NCI-H1092 treated with DMSO at 0.1 percent for 48 hours (cell line): ENCODE measurements at places on chromosomes 7 and 10.

GRCh38 chr7:158784270-158784669 lies 45.0 kb downstream of the ESYT2 start:
- DNase-seq: no peak

DNA sequence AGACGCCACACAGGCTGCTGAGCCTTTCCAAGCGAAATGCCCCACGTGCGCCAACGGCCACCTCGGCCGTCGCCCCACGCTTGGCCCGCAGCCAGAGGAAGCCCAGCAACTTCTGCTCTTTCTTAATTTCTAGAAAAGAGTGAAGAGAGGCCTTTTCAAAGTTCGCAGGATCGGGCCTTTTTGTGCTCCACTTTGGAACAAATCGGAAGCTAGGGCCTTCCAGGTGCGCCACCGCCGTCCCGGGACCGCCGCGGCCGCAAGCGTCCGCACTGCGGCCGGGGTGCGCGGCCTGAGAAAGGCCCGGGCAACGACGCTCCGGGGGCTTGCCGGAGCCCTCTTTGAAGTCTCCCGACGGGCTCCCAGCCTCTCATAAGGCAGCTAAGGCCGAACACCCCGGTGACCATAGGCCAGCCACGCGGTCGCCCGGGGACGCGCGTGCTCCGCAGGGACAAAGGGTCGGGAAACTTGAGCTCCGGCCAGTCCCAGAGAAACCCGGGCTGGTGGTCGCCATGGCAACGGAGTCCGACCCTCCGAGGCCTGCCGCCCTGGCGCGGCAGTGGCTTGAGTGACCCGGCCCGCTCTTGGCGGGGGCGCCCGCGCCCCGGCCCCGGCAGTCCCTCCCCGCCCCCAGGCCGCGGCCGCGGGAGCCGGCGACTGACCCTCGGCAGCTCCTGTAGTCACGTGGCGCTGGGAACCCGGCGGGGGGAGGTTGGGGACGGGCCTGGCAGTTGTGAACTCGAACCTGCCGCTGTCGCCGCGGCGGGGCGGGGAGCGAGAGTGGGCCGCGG lies at the start of gene REPIN1:
TSS of gene REPIN1 (plus strand) at position 727 of the 788 bp plus-strand sequence. CDS start 890 bp downstream, outside the sequence.
- DNase-seq: peak; percentile 92

GRCh38 chr10:131187926-131188325 lies 123.6 kb downstream of the TCERG1L start:
- DNase-seq: no peak

- no peak for DNase-seq
Observed at GRCh38 chr10:10526846-10527245, 490.8 kb upstream of the CELF2 start.

DNA sequence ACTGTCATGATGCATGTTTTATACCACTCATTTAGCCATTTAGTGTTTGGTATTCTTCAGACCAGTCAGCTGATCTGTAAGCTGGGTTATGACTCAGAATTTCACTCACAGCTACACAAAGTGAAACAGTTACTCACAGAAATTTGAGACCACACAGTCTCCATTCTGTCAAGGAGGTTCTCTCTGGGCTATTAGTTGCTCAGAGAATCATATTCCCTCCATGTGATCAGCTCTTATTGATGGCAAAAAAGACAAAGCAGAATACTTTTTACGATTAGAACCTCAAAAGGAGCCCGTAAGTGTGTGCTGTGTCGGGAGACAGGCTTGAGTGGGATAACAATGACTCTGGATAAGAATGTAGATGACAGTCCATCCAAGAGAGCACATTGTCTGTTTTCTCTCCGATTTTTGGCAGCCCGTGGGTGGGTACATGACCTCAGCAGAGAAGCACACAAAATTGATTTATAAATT lies 277.6 kb upstream of the SORCS1 start:
- DNase-seq: no peak

DNA sequence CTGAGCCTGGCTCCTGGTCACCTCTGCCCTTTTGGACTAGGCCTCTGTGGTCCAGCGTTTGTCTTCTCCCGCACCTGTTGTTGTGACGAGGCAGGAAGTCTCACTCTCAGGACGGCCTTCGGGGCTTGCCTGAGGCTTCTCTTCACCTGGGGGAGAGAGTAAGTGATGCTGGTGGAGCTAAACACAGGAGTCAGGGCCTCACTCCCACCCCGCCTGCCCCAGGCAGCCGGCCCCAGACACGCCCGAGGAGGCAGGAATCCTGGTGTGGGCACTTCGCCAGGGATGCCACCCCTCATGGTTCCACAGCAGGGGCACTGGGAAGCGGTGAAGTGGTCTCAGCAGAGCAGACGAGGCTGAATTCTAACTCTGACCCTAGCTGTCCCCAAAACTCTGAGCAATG lies 42.4 kb downstream of the IL2RA start:
- no peak for DNase-seq

GRCh38 chr7:127251465-127252376 lies 1.0 kb downstream of the GRM8 start:
- DNase-seq: peak; percentile 55

GRCh38 chr10:60192946-60193345 lies 196.7 kb downstream of the ANK3 start:
- DNase-seq: no peak

GRCh38 chr7:150959081-150959480 lies 19.0 kb downstream of the KCNH2 start:
- no peak for DNase-seq

DNA sequence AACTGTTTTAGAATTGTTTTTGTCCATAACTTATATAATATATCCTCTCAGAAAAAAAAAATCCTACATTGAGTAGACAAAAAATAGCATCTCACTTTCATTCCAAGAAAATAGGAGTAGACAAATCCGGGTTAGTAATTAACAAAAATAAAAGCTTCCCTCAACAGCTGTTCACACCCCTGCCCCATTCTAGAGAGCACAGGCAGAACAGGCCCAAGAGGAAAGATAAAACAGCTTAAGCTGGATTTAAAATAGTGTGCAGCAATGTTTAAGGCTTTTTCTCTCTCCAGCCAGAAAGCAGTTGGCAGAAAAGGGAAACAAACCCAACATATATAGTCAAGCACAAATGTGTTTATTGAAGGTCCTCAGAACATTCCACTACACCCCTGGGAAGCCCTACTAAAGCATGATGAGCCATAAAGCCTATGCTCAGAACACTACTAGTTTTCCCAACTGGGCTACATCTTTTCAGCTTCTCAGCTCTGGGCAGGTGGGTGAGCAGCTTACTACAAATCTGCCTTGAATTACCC lies 189.9 kb downstream of the MTERF1 start:
- DNase-seq: no peak

- DNase-seq: no peak
Observed at GRCh38 chr10:51162002-51162401, 87.7 kb downstream of the PRKG1 start.

GRCh38 chr7:938546-939185 lies 15.8 kb downstream of the ADAP1 start:
- no peak for DNase-seq

DNA sequence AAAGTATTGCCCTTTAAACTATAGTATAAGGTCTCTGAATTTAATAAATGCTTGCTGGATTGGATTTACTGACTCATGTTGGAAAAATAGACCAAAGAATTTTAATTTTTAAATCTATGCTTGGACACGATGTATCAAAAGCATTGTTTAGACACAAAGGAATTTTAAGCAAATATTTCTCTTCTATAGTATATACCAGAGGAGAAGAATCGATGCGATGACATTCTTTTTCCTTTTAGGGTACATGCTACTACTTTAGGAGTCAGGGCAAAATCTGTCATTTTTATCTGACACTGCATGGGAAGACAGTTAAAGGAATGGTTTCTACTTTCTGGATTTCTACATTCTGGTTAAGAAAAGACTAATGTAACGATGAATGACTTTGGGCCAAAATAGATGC lies 339.9 kb downstream of the BMPER start:
- DNase-seq: no peak

- no peak for DNase-seq
Observed at GRCh38 chr7:69187824-69188333, 410.4 kb upstream of the AUTS2 start.

DNA sequence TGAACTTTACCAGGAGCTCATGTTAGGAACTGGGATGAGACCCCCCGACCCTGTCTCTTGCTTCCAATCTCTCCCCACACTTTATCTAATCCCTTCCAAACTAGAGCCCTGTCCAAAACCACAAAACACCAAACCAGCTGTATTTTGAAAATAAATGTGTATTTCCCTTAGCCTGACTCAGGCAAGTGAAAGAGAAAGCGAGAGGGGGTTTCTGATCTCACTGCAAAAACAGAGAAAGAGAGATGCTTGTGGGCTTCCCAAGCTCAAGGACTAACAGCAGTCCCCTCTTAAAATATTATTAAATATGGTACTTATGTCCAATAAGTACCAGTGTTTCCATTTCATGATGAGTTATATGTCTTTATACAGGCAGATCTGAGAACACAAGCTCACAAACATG lies 122.0 kb downstream of the AGMO start:
- DNase-seq: no peak

GRCh38 chr7:130400120-130400572 lies 19.9 kb downstream of the CPA1 start:
- no peak for DNase-seq

DNA sequence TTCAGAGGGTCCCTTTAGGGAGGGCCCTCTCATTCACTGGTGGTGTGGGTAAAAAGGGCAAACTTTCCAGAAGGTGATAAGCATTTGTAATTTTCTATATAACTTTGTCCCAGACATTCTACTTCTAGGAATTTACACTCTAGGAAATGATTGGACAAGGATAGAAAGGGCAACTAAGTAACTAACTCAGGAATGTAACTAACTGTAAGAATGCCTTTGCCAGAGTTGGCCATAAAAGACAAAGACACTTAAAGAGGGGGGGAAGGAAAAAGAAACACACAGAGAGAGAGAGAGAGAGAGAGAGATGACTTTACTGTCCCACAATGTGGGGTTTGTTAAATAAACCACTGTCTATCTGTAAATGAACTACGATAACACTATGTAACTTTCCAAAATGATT lies 38.5 kb upstream of the ITPRID1 start:
- DNase-seq: no peak

DNA sequence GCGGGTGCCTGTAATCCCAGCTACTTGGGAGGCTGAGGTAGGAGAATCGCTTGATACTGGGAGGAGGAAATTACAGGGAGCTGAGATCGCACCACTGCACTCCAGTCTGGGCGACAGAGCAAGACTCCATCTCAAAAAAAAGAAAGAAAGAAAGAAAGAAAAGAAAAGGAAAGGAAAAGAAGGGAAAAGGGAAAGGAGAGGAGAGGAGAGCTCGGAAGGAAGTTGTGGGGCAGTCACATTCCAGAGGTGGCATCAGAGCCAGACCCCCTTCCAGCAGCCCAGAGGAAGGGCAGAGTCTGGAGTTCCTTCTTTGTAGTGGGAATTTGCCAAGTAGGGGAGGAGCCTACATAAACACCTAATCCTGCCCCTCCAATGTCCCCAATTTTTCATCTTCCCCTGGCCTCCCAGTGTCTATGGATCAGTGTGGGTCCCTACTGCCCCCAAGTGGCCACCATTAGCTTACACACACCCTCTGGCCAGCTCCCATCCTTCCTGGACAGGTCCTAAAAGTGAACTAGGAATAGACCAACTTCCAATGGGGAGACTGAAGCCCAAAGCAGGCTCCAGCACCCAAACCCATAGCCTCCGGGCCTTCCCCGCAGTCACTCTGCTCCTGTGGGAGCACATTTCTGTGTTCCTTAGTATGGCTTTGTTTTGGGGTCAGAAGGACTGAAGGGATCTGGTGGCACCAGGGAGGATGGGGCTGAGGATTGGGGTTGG lies 39.6 kb upstream of the HSPB1 start:
- peak; percentile 76 for DNase-seq

- DNase-seq: no peak
Observed at GRCh38 chr7:37730501-37730900, 46.9 kb downstream of the GPR141 start.

- no peak for DNase-seq
Observed at GRCh38 chr7:38195804-38196595, 18.0 kb downstream of the STARD3NL start.

- DNase-seq: no peak
Observed at GRCh38 chr10:1567742-1568495, 169.4 kb downstream of the ADARB2 start.

DNA sequence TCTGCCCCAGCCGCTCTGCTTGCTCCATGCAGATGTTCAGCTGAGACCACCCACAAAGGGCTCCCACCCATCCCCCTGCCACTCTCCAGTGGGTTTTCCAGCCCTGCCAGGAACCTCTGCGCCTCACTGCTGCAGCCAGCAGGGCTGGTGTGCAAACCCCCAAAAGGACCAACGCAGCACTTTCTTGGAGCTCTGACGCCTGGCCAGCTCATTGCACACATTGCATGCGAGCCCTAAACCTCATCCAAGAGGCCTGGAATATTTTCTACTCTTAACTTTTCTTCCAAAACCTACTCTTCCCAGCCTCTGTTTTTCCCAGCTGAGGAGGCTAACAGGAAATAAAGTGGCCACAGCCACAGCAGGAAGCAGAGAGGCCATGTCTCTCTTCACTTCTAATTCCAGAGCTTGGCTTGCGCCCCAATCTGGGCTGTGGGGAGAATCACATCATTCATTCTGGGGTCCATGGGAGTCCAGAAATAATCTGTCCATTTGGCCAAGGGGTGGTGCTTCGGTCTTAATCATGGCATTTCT lies 4.6 kb upstream of the FAM170B start:
- no peak for DNase-seq

- no peak for DNase-seq
Observed at GRCh38 chr10:32253821-32254220, 93.1 kb downstream of the EPC1 start.

- DNase-seq: no peak
Observed at GRCh38 chr7:69534461-69535041, 63.7 kb upstream of the AUTS2 start.

- no peak for DNase-seq
Observed at GRCh38 chr10:114561008-114561523, 97.0 kb downstream of the ABLIM1 start.

GRCh38 chr10:15472431-15473395 lies 101.6 kb upstream of the FAM171A1 start:
- no peak for DNase-seq

DNA sequence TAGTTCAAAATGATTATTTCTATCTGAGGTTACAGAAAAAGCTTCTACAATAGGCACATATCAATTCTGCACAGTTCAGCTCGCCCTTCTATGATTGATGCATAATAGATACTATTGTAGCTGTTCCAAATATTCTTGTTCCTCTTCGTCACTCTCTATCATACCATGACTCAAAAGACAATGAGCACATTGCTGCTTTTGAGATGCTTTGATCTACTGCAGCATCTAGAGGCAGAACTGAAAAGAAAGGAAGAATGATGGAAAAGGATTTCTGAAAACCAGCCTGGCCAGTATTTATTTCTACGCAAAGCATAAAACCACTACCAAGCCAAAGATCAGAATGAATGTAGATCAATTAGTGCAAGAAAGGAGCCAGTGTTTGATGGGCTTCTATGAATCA lies 59.3 kb upstream of the PLXDC2 start:
- no peak for DNase-seq

DNA sequence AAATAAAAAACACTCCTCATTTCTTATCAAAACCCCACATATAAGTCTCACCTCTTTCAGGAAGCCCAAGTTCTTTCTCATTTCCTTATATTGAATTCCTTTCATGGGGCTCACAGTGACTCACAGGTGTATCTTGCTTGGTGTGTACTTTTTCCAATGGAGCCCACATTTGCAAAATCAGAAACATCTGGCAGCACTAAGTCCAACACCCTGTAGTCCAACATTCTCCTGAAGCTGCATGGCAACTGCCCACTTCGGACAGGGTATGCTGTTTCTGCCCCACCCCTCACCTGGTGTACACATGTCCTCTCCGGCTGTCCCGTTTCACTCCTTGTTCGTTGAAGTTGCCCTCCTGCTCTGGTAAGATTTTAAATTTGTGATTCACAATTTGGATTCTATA lies 544.1 kb downstream of the SORCS3 start:
- no peak for DNase-seq

GRCh38 chr7:712381-713138 lies 13.9 kb upstream of the DNAAF5 start:
- no peak for DNase-seq
